ENCODE measurements at places on chromosomes 6 and 20. TPM values are rescaled to one million over a fixed set of nuclear protein-coding genes. Genes with fewer than 3 reads are reported as not detected.

- peak; percentile 47 for DNase-seq
Observed at GRCh38 chr20:48657426-48658197, 170.2 kb downstream of the PREX1 start.

- no peak for DNase-seq
Observed at GRCh38 chr6:89081129-89081422, 525 bp downstream of the PNRC1 start.

The TAP1 gene
- 160 TPM for total RNA-seq

- DNase-seq, result no peak
Observed at GRCh38 chr6:25301362-25301761, 22.2 kb downstream of the CARMIL1 start.

GRCh38 chr6:150937132-150937906 lies 71.8 kb downstream of the MTHFD1L start:
- no peak for DNase-seq

DNA sequence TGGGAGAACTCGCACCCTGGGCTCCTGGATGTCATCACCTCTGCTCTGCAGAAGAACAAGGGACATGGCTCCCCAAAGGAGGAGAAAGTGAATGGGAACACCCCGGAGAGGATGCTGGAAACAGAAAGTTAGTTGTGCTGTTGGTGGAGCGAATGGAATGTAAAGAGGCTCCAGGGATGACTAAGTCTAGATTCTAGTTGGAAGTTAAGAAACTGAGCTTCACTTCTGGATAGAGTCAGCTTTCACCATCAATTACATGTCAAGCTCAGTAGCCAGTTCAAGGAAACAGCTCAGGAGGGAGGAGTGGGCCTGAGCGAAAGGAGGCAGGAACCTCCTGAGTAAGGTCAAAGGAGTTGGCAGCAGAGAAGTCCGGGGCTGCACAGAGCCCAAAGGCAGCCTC lies 132.1 kb upstream of the ARID1B start:
- peak; percentile 71 for DNase-seq

The MAS1 gene
- not detected for total RNA-seq

DNA sequence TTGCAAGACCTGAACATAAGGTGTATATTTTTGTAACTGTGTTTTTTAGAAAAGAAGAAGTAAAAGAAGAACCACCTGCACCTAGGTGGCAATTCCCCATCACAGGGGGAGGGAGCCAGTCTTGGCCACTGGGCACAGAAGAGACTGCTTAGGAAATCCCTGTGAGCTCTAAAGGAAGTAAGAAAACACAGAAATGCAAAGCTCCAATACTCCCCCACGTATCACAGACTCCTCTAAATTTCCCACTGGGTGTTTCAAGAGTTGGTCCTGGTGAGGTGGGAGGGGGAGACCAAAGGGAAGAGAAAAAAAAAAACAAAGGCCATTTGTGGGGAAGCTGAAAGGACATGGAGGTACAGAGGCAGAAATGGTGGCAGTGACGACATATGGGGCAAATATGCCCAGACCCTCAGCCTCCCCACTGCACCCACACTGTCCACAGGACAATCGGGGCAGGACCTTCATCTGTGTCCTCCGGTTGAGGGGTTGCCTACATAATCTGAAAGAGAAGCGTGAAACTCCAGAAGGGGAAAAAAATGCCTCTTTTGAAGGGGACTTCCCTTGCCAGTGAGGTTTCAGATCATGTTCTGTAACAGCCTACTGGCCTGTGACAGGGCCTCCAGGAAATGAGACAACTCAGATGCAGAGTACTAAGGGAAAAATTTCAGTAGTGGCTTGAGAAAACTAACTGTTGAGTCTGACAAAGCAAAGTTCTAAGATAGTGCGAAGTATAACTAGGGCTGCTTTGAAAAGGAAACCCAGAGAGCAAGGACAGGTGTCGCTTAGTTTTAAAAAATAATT lies 226.2 kb upstream of the MARCKS start:
- peak; percentile 60 for DNase-seq

The IL17A gene
- not detected for total RNA-seq

DNA sequence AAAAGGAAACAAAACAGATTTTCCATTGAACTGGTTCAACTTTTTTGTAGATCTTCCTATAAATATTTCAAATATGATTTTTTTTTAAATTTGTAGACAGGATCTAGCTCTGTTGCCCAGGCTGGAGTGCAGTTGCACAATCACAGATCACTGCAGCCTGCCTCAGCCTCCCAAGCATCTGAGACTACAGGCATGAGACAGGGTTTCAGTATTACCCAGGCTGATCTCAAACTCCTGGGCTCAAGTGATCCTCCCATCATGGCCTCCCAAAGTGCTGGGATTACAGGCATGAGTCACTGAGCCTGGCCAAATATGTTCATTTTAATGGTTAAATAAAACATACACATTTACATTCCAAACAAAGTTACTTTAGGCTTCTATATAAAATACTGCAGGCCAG lies 33.6 kb downstream of the SAMHD1 start:
- no peak for DNase-seq

DNA sequence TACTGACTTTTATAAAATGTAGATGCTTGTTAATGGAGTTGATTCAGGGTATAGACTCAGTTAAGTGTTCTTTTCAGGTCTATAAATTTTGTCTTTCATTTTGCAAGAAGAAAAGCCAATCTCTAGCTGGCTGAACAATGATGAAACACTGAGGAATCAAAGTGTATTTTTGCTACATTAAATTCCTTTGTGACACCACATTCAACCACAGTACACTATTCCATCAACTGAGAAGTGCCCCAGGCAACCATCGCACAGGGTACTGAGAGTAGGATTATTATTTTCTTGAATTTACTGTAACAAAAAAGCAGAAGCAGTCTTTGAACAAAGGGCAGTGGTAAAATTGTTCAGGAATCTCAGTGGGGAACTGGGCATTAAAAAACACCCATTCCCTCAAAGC lies 83.6 kb downstream of the PREP start:
- DNase-seq, result no peak

The RIN2 gene
- 22.8 TPM for total RNA-seq

- no peak for DNase-seq
Observed at GRCh38 chr20:54163402-54163801, 10.4 kb downstream of the CYP24A1 start.

The SIRPD gene
- not detected for total RNA-seq

- peak; percentile 2 for DNase-seq
Observed at GRCh38 chr6:105014954-105015353, 58.0 kb downstream of the LIN28B start.

The STXBP5 gene
- total RNA-seq, result 21.8 TPM

DNA sequence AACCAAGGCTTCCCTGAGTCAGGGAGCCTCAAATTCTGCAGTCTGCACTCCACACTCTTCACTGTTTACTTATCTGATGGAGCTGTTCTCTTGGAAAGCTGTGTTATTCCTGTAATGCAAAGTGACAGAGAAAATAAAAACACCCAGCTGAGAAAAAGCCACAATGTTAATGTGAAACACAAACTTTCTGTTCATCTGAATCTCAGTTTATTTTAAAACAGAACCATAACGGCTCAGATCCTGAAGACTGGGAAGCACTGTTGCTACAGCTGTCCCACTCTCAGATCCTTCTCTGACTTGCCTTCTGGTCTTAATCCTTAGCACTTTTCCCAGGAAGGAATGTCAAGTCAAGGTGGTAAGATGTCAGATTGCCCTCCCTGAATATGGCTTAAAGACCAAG lies 736.6 kb downstream of the DHX35 start:
- no peak for DNase-seq

The SLC22A3 gene
- 0.57 TPM for total RNA-seq

DNA sequence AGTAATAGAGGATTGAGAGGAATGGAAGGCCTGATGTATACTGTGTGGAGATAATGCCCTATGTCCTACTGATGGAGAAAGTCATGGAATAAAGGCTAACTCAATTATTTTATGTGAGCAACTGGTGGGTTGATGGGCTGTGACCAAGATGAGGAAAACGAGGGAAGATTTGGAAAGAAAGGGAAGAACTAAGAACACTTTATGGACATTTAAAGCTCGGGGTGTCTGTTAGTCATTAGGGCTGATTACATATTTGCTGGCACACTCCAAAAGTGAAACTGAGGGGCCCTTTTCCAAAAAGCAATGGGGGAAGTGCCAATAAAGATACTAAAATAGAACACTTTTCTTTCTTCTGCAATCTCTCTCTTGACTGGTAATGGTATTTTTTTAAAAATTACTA lies 439.5 kb downstream of the PLCB1 start:
- DNase-seq, result no peak

DNA sequence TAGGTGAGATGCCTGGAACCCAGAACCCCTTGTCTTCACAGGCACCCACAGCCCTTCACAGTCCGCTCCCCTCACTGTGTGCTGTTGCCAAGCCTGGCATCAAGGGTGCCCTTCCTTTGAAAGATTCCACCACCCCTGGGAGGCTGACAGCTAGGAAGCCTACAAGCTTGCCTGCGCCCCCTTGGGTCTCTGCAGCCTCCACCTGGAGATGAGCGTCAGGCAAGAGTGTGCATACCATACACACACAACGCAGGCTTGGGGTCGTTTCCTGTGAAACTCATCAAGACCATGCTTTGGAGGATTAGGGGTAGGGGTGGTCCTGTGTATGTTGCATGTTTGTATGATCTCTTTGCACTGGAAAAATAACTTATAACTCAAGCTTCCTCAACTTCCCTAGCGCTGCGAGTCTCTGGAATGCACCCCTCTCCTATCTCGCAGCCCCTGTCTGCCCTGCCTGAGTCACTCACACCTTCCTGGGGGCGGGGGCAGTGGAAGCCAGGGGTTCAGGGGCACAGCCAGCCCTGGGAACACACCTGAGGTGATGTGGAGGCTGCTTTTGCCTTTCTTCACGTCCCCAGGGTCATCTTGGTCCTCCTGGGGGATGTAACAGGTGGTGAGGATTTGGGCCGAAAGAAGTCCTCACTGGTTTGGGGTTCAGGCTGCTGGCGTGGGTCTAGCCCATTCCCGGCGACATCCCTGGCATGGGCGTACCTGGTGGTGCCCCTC lies 67.2 kb downstream of the SSR1 start:
- no peak for DNase-seq

- no peak for DNase-seq
Observed at GRCh38 chr20:20839771-20840170, 127.3 kb upstream of the RALGAPA2 start.

DNA sequence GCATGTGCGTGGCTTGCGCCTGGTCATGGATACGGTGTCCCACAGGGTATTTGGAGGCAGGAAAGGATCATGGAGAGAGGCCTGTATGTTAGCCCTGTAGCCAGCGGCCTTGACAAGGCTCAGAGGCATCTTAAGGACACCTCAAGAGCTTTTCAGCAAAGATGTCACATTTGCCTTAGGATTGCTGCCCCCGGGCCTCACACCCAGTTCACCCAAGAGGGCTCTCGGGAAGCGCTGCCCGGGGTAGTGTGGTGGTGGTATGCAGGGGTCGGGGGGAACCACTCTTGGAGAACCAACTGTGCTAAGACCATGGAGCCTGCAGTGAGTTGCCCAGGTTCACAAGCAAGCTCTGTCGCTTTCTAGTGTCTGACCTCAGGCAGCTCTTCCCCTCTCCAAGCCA lies 36.9 kb upstream of the VSTM2L start:
- DNase-seq, result no peak

- peak; percentile 46 for DNase-seq
Observed at GRCh38 chr6:133208183-133208755, 32.9 kb upstream of the EYA4 start.

DNA sequence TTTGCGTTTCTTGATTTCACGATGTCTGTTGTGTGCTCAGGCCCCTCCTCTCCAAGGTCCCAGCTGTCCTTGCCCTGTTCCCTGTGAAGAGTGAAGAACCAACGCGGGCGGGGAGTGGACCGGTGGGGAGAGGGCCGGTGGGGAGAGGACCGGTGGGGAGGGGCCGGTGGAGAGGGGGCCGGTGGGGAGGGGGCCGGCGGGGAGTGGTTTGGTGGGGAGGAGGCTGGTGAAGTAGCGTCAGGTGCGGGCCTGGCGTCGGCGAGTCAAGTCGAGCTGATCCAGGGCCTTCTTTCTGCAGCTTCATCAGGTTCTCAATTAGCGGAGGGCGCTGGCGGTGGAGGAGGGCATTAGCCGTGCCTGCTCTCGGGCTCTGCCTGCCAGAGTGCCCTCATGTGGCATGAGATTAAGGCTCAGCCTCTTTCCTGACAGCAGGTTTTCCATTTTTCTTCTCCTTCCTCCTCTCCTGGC lies 21.2 kb upstream of the BHLHE23 start:
- DNase-seq, result no peak

GRCh38 chr20:35373661-35374060 lies 38.1 kb downstream of the UQCC1 start:
- no peak for DNase-seq

DNA sequence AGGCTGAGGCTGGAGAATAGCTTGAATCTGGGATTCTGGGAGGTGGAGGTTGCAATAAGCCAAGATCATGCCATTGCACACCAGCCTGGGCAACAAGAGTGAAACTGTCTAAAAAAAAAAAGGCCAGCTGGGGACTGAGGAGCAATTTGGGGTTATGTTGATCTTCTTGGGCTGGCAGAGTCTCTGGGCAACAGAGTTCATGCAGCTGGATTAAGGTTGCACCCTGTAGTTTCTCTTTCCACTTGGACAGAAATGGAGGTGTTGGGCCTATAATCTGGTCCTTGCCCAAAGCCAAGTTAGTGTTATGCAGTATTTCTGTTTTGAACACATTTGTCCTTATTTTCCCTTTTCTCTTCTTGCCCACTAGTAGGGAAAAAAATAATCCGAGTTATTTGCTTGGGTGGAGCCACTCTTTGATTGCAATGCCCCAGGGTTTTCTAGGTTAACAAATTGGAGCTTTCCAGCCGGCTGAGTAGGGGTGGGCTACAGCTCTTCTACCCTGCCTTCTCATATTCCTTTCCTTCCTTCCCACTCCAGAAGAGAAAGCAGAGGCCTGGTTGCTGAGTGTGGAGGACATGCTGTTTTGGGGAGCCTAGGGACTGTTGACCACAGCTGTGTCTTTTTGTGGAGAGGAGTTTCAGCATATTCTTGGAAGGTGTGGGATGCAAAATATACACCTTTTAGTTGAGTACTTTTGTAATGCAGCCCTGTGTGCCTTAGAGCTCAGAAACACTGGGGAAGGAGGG lies 213.9 kb downstream of the SOX4 start:
- no peak for DNase-seq

The RIPPLY2 gene
- not detected for total RNA-seq

The DBNDD2 gene
- 11.3 TPM for total RNA-seq

GRCh38 chr6:11232770-11233626 lies 530 bp upstream of the NEDD9 start:
- DNase-seq, result no peak

DNA sequence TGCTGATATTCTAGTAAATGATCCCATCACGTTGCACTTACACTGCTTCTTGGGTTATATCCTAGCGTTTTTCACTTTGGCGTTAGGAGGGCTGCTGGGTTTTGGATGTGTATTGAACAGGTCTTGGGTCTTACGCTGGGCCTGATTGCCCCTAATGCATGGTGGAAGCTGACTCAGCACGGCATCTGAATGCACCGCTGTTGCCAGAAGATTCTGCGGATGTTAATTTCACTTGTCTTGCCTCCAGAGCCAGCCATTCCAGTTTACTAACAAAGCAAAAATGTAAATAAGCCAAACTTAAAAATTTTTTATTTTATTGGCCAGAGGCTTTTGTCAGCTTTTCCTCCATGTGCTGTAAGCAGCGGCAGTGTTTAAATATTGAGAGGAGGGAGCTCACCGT lies 233.5 kb downstream of the TMEM242 start:
- DNase-seq, result no peak

The RGS17 gene
- 3.7 TPM for total RNA-seq

The RIMS4 gene
- 0.53 TPM for total RNA-seq
